ENCODE measurements at places on chromosomes 16 and 17. TPM values are rescaled to one million over a fixed set of nuclear protein-coding genes. Genes with fewer than 3 reads are reported as not detected.

Gene WSCD1
- 3.7 TPM for total RNA-seq

Gene SBK1
- total RNA-seq, result 2.7 TPM

Gene WNT9B
- total RNA-seq, result 0.15 TPM

Gene CD300LB
- 1.2 TPM for total RNA-seq

Gene RBFOX1
- 3.0 TPM for total RNA-seq

Gene C1QL1
- 0.57 TPM for total RNA-seq

Gene NXN
- total RNA-seq, result 49.3 TPM

Gene HIC1
- total RNA-seq, result 34.8 TPM

Gene KRT28
- not detected for total RNA-seq

Gene TEKT5
- total RNA-seq, result 0.34 TPM

Gene PRDM7
- not detected for total RNA-seq

Gene C17orf50
- not detected for total RNA-seq

Gene TBX6
- total RNA-seq, result 1.7 TPM

Gene CMTM2
- 2.2 TPM for total RNA-seq

- no peak overlapping the region for H3K27ac ChIP-seq
- H3K27me3 ChIP-seq, result no peaks in the 10 kb centered on the region
- no peaks in the 10 kb centered on the region for H3K4me1 ChIP-seq
Observed at GRCh38 chr17:18144855-18145254, 36.3 kb downstream of the MYO15A start.

DNA sequence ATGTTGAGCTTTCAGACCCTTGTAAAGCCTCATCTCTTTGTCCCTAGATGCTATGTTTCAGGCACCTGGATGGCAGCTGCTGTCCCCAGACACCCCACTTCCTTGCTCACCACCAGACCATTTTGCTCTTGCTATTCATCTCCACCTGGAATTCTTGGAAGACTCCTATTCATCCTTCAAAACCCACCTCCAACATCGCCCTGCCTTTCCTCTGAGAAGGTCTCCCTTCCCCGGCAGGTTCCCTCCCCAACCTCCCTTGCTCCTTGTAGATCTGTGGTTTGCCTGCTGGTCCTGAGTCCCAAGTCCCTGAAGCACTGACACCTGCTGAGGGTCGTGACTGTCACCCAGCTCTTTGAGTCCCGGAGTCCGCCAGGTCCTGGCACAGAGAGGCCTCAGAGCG lies 9.9 kb downstream of the ZNF469 start:
- H3K4me3 ChIP-seq, result no peak overlapping the region
- H3K36me3 ChIP-seq, result no peaks in the 10 kb centered on the region
- peaks cover 2% of the 10 kb centered on the region for H3K27me3 ChIP-seq
- no peak overlapping the region for H3K27ac ChIP-seq

DNA sequence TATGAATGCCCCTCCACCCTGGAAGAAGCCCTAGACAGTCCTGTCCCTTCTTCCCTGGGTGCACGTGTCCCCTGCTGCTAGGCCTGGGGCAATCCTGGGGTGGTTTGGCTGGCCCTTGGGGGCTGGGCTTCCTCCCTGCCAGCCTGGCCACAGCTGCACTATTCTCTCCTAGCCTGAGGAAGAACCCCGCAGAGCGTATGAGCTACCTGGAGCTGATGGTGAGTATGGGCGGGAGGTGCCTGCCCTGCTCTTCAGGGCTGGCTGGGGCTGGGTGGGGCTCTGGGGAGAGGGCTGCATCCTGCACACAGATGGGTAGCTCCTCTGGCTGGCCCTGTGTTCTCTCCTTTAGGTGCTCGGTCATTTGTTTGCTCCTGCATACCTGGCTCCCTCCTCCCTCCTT lies 28.8 kb downstream of the MAP2K3 start:
- no peaks in the 10 kb centered on the region for H3K27me3 ChIP-seq
- H3K27ac ChIP-seq, result no peak overlapping the region
- peaks cover 9% of the 10 kb centered on the region for H3K36me3 ChIP-seq
- DNase-seq, result no peak
- H3K4me3 ChIP-seq, result no peak overlapping the region
- H3K4me1 ChIP-seq, result no peaks in the 10 kb centered on the region

DNA sequence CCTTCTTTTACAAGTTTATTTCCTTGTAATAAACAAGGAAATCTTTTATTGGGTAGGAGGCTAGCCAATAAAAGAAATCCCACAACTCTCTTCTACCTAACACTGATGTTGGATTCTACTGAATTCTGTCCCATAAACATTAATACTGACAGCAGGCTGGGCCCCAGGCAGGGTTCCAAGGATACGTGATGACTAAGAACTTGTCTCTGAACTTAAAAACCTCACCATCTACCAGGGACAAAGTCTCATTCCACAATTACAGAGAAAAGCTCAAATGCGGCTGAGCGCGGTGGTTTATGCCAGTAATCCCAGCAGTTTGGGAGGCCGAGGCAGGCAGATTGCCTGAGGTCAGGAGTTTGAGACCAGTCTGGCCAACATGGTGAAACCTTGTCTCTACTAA lies 64.9 kb downstream of the ARHGAP17 start:
- no peak overlapping the region for H3K27ac ChIP-seq
- H3K4me3 ChIP-seq, result no peak overlapping the region
- no peak for DNase-seq

GRCh38 chr17:27747462-27748359 lies 52.6 kb downstream of the NOS2 start:
- no peak overlapping the region for H3K27ac ChIP-seq
- H3K4me3 ChIP-seq, result no peak overlapping the region
- no peaks in the 10 kb centered on the region for H3K27me3 ChIP-seq

GRCh38 chr16:17476414-17477259 lies 5.9 kb upstream of the XYLT1 start:
- no peaks in the 10 kb centered on the region for H3K36me3 ChIP-seq
- H3K4me3 ChIP-seq, result no peak overlapping the region
- no peak overlapping the region for H3K27ac ChIP-seq
- H3K27me3 ChIP-seq, result no peaks in the 10 kb centered on the region

GRCh38 chr17:37422971-37423625 lies 16.4 kb downstream of the TADA2A start:
- H3K27me3 ChIP-seq, result no peaks in the 10 kb centered on the region
- H3K4me3 ChIP-seq, result no peak overlapping the region
- peaks cover 18% of the 10 kb centered on the region for H3K36me3 ChIP-seq
- H3K27ac ChIP-seq, result no peak overlapping the region
- no peaks in the 10 kb centered on the region for H3K4me1 ChIP-seq

GRCh38 chr17:39097150-39097519 lies 54.3 kb downstream of the PLXDC1 start:
- no peaks in the 10 kb centered on the region for H3K36me3 ChIP-seq
- no peak overlapping the region for H3K27ac ChIP-seq
- no peak overlapping the region for H3K4me3 ChIP-seq
- H3K27me3 ChIP-seq, result no peaks in the 10 kb centered on the region
- DNase-seq, result no peak

DNA sequence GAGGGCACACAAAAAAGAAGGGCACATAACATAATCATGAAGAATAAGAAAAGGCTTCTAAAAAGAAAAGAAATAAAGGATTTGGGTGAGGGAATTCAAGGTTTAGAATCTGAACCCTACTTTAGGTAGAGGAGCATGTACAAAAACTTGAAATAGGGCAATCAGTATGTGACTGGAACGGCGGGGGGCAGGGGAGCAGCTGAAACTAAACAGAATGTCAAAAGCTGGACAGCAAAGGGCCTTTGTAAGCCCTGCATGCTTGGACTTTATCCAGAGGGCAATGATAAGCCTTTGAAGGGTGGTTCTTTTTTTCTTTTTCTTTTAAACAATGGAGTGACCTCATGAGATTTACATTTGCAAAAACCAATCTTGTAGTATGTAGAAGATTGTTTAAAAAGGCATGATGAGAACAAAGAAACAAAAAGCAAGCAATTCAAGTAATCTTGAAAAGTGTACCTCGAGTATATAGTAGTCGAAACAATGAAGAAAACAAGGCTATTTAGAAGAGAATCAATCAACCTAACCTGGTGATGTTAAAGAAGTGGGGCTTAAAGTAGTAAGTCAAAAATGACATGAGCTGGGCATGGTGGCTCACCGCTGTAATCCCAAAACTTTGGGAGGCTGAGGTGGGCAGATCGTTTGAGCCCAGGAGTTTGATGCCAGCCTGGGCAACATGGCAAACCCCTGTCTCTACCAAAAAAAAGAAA lies 46.7 kb upstream of the ANKFY1 start:
- H3K4me3 ChIP-seq, result no peak overlapping the region
- H3K27me3 ChIP-seq, result no peaks in the 10 kb centered on the region
- H3K4me1 ChIP-seq, result peaks cover 5% of the 10 kb centered on the region
- H3K36me3 ChIP-seq, result peaks cover 2% of the 10 kb centered on the region
- peak overlapping the region; percentile 33 for H3K27ac ChIP-seq
- DNase-seq, result peak; percentile 44

DNA sequence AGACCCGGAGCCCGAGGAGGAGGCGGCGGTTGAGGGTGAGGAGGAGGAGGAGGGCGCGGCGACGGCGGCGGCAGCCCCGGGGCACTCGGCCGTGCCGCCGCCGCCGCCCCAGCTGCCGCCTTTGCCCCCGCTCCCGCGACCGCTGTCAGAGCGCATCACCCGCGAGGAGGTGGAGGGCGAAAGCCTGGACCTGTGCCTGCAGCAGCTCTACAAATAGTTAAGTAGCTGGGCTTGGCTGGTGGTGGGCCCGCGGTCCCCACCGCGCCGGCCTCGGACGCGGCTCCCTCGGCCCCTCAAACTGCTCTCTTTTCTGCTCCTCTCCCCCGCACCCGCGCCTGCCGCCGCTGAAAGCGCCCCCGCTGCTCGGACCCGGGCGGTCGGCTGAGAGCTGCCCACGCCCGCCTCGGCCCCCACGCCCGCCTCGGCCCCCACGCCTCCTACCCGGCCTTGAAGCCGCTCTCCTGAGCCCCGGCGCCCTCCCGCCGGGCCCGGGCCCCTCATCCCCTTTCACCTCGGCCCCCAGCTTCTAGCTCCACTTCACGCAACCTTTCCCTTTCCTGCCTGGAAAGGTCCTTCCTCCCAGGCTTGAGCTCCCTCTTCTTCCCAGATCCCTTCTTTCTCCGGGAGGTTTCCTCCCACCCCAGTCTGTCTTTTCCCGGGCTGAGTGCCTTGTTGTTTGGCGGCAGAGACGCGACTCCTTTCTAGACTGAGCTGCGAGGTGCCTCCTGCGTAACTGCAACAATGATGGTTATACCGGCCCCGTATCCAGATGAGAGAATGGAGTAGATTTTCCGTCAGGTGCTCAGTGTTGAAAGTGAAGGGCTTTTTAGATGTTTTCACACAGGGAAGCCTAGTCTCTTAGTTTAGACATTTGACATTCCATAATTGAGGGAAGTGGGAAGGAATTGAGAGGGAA lies 850 bp downstream of the PPM1E start:
- no peak overlapping the region for H3K27ac ChIP-seq
- peaks cover 32% of the 10 kb centered on the region for H3K27me3 ChIP-seq
- no peaks in the 10 kb centered on the region for H3K36me3 ChIP-seq
- peak overlapping the region; percentile 47 for H3K4me3 ChIP-seq

- H3K36me3 ChIP-seq, result no peaks in the 10 kb centered on the region
- H3K27me3 ChIP-seq, result no peaks in the 10 kb centered on the region
- no peak overlapping the region for H3K4me3 ChIP-seq
- peaks cover 2% of the 10 kb centered on the region for H3K4me1 ChIP-seq
Observed at GRCh38 chr16:31219154-31219741, 2.3 kb upstream of the PYDC1 start.

GRCh38 chr17:73191443-73192205 lies 1.2 kb upstream of the COG1 start:
- H3K4me3 ChIP-seq, result peak overlapping the region; percentile 17
- peaks cover 1% of the 10 kb centered on the region for H3K36me3 ChIP-seq
- H3K27me3 ChIP-seq, result no peaks in the 10 kb centered on the region
- H3K4me1 ChIP-seq, result peaks cover 4% of the 10 kb centered on the region

DNA sequence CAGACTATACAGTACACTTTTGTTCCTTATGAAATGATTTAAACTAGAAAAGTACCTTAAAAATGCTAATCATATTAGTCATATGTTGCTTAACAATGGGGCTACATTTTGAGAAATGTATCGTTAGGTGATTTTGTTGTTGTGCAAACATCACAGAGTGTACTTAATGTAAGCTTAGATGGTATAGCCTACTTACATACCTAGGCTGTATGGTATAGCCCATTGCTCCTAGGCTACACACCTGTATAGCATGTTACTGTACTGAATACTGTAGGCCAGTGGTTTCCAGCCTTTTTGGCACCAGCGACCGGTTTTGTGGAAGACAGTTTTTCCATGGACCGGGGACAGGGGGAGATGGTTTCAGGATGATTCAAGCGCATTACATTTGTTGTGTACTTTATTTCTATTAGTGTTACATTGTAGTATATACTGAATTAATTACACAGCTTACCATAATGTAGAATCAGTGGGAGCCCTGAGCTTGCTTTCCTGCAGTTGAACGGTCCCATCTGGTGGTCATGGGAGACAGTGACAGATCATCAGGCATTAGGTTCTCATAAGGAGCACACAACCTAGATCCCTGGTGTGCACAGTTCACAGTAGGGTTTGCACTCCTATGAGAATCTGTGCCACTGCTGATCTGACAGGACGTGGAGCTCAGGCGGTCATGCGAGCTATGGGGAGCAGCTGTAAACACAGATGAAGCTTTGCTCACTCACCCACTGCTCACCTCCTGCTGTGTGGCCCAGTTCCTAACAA lies 35.0 kb upstream of the MRC2 start:
- H3K4me1 ChIP-seq, result no peaks in the 10 kb centered on the region
- no peak overlapping the region for H3K27ac ChIP-seq
- no peak for DNase-seq
- no peaks in the 10 kb centered on the region for H3K27me3 ChIP-seq

DNA sequence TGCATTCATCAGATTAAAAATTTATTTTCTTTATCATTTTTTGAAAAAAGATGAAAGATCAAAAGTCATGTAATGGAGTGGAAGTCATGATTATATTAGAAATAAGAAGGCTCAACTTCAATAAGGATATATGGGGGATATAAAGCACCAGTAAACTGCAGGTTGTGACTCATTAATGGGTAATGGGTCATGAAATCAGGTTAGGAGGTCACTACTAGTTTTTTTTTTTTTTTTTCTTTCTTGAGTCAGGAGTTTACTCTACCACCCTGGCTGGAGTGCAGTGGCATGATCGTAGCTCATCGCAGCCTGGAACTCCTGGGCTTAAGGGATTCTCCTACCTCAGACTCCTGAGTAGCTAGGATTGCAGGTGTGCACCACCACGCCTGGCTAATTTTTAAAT lies 14.3 kb downstream of the EFCAB13 start:
- no peak overlapping the region for H3K27ac ChIP-seq
- peaks cover 15% of the 10 kb centered on the region for H3K36me3 ChIP-seq
- H3K27me3 ChIP-seq, result no peaks in the 10 kb centered on the region
- DNase-seq, result no peak
- no peaks in the 10 kb centered on the region for H3K4me1 ChIP-seq
- no peak overlapping the region for H3K4me3 ChIP-seq
